ENCODE measurements at places on chromosomes 2 and 18.

- no peak for DNase-seq
Observed at GRCh38 chr18:45981821-45982220, 14.7 kb upstream of the EPG5 start.

- no peak for DNase-seq
Observed at GRCh38 chr18:48440924-48441323, 31.7 kb upstream of the ZBTB7C start.

DNA sequence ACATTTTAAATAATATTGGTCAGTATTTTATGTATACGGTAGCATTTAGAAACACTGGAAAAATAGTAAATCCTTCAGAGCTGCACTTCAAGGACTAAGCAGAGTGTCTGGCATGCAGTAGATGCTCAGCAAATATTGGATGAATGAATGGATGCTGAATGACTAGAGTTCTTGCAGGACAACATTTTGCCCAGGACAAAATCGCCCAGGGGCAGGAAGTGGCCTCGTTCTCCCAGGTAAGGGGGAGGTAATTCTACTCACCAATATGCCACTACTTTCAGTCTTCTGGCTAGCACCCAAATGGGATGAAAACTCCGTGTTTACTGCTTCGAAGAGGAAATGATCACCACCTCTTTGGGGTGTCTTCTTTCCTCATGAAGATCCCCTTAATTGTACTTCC is 4.0 kb upstream of the DGUOK start:
- no peak for DNase-seq

- peak; percentile 93 for DNase-seq
Observed at GRCh38 chr2:44100351-44100750, 68.3 kb upstream of the PPM1B start.

GRCh38 chr2:47631306-47631705 is 151.6 kb upstream of the MSH6 start:
- no peak for DNase-seq

DNA sequence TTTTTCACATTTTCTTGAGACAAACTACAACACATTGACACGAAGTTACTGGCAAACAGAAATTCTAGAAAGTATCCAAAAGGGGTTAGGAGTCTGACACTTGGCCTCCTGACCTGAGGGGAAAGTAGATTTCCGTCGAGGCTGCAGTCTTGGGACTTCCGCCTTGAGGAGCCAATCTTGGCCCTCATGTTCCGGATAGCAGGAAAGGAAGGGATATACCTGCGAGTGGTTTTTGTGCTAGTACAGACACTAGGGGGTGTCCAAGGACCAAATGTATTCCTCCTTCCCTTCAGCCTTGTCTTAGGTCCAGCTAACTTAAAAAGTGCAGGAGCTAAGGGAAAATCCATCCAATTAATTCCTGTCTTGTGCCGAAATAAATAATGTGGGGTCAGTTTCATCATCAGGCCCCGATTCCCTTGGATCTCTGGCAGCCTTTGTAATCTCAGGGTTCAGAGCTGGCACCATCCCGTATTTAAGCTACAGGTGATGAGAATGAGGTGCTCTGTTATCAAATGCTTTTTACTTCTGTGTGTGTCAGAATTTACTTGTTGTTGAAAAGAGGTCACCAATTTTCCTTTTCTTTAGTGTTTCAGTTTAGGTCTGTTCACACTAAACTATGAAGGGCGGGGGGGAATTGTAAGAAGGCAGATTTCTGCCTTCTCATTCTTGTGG is 330.2 kb upstream of the FANCL start:
- peak; percentile 70 for DNase-seq

DNA sequence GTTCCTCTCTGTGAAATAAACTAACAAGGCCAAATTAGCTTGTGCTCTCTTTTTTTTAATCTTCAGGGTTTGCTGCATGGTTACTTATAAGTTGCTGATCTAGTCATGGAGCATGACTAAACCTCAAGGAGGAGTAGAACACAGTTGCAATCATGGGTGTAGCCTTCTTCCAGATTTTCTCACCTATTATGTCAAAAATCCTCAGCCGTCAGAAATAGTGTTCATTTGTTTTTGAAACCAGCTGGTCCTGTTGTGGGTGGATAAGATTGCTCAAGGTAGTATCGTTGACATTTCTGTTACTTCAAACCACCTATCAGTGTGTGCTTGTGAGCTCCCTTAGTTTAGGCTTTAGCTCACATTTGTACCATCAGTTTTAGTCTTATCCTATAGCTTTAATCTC is 11.2 kb downstream of the RELCH start:
- no peak for DNase-seq

DNA sequence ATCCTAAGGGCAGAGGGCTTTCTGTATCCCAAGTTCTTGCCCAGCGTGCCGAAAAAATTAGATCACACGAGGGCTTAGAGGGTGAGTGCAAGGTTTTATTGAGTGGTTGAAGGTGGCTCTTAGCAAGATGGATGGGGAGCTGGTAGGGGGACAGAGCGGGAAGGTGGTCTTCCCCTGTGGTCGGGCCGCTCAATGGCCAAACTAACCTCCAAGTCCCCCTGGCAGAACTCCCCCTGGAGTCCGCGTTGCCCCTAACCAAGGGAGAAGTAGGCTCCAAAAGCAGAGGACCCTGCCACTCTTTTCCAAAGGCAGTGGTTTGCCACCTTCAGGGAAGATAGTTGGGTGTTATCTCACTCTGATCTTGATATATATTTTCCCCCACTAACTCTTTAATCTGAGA is 63.4 kb downstream of the LYPD1 start:
- DNase-seq, result no peak

DNA sequence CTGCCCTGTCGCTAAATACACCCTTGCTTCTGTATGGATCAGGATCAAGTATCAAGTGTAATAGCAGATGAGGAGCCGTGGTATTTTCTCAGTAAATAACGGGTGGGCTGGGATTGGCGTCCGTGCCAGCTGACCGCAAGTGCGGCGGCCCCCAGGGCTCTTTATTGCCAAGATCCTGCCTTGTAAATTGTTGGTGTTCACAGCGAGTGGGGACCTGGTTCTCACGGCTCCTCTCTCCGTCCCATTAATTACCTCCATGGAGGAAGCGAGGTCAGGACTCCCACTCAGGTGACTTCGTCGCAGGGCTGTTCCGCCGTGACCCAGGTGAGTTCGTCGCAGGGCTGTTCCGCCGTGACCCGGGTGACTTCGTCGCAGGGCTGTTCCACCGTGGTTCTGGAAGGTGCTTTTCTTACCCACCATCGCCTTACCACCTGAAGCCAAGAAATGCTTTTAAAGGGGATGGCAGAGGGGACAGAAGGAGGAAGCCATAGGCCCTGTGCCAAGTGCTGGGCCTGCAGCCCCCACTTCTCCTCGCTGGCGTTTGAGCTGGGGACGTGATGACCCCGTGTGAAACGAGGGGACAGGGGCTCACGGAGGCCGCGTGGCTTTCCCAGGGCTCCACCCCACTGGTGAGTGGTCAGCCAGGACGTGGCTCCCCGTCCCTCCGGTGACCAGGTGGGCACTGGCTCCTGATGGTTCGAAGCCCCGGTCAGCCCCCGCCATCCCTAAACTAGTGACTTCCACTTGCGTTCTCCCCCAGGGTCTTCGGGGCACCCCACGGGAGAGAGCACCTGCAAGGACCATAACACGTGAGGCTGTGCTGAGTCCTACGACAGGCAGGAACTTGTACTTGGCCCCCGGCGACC is 118.4 kb downstream of the TWIST2 start:
- no peak for DNase-seq

- DNase-seq, result no peak
Observed at GRCh38 chr2:215839309-215839708, 174.0 kb downstream of the MREG start.

GRCh38 chr2:72515696-72516095 is 310.1 kb downstream of the EXOC6B start:
- DNase-seq, result no peak

DNA sequence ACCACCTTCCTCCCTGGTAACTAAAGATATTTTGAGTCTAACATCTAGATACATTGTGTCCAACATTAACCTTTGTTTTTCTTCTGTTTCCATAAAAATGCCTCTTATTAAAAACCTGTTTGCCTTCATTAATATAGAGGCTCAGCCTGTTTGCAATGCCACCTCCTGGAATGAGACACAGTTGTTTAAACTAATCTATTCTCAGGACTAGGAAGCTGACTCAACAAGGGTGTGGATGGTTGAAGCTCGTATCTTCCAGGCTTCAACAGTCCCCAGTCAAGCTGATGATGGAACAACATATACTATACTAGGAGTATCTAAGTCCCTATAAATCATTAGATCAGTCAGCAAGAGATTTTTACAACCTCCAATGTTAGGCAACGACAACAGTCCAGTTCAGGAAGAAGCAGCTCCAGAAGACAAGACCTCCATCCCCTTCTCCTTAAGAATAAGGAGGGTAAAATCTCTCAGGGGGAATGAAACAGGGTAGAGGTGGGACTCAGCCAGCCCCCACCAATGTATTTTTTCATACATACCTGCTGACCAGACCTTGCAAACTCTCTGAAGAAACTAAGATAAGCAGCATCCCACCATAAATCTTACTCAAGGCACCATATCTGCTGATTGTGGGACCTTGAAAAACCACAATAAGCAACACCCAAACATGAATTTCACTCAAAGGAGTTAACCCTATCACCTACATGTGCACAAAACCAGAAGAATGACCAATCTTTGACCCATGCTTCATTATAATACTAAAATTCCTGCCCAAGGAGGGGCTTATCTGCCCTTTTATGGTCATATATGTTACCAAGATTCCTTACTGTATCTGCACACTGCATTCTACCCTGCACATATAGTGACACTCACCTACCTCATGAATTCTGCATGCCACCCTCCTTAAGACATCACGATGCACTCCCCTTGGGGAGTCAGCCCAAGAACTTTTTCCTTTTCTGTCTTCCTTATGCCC is 21.4 kb downstream of the ZNF24 start:
- DNase-seq, result no peak

DNA sequence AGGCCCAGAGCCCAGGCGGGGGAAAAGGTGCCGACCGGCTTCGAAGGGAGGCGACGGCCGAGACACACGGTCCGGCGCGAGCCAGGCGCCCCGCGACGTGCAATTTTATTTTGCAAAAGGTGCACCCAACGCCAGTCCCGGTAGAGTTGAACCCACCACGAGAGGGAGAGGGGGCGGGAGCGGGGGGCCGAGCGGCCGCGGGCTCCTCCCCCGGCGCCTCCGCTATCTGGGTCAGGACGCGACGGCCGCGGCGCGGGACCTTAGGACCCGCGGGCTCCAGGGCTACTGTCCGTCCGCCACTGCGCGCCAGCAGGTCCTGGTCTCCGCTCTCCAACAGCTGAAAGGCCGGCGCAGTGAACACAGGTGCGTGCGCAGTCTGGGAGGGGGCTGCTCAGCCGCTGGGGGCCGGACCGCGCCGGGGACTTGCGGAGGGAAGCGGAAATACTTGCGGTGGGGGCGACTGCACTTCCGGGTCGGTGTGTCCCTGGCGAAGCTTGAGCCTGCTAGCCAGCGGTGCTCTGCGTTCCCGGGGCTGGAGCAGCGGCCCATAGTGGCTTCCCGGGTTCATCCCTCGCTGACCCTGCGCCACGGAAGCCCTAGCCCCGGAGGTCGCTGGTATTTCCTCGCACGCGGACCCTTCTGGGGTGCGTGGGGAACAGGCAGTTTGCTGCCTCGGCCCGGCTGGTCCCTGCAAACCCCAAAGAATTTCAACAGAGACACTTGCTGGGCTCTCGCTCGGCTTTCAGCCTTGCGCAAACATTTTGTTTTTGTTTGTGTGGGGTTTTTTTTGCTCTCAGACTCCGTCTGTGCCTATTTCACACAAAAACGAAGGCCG is at the start of gene RMDN2:
Gene RMDN2 (plus strand): TSS at position 225 of the 835 bp plus-strand sequence. CDS start 3,991 bp downstream, outside the sequence.
- DNase-seq, result peak; percentile 97

- no peak for DNase-seq
Observed at GRCh38 chr2:191204433-191204832, 40.8 kb upstream of the MYO1B start.

- DNase-seq, result no peak
Observed at GRCh38 chr2:127535918-127536317, 435 bp downstream of the MYO7B start.

GRCh38 chr2:187936228-187936627 is 355.4 kb upstream of the GULP1 start:
- peak; percentile 21 for DNase-seq

DNA sequence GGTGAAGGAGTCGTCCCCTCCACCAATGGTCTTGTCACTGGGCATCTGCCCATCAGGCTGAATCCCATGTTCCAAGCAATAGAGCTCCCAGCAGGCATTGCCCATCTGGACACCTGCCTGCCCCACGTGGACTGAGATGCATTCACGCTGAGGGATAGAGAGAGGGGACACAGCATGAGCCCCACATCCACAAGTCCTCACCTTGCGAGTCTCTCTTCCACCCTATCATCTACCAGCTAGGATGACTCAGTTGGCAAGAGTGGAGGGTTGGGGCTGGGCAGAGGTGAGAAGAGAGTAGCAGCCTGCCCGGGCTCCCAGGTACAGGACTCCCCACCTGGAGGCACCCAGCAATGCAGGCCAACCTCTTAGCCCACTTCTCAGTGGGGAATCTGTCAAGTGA is 959 bp upstream of the TUBA4B start:
- no peak for DNase-seq

DNA sequence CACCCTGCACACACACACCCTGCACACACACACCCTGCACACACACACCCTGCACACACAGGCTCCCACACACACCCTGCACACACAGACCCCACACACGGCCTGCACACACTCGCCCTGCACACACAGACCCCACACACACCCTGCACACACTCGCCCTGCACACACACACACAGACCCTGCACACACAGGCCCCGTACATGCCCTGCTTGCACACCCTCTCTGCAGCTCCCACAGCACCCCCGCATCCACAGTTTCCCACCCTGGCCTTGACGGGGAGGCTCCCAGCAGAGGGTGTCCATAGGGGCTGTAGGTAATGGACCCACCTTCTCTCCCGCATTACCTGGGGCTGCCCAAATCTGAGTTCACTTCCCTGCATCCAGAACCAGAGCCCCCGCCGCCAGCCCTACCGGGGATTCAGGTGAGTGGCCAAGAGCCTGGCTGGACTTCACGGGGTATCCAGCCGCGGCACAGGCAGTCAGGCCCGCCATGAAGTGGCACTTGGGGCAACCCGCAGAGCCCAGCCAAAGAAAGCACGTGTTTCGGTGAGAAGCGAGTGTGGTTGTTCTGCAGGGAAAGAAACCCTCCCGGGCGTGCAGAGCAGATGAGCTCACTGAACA is 88.6 kb upstream of the GPC1 start:
- no peak for DNase-seq

GRCh38 chr2:197498235-197498936 is 1.3 kb downstream of the HSPD1 start:
- no peak for DNase-seq

DNA sequence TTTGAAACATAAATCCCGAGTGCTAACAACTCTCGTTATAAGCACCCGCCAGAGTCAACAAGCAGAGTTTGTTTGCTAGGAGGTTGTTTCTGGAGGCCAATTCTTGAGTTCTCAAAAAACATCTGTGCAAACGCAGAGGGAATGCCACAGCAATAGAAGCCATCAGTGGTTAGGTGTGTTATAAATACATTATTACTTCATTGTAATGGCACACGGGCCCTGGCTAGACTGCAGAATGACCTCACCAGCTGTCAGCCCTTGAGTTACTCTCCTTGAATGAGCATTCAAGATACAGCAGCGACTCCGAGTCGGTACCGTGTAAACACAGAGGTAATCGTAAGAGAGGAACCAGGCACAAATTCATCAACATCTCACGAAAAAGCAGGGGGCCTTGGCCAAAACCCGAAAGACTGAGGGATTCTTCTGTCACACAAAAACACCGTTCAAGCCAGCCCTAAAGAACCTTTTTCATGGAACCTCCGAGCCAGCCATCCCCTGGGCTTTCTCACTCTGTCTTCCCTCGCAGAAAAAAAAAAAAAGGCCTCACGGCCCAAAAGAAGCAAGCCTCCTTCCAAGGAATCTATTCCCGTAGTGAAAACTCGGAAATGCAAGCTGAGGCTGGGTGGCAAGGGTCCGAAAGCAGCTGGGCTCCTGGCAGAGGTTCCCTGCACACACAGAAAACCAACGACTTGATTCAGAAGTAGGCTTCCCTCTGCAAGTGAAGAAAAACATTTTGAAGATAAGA is 133.7 kb upstream of the MEIS1 start:
- no peak for DNase-seq

Measured in NB4 (cell line).